ENCODE measurements at places on chromosomes 6 and 20.

DNA sequence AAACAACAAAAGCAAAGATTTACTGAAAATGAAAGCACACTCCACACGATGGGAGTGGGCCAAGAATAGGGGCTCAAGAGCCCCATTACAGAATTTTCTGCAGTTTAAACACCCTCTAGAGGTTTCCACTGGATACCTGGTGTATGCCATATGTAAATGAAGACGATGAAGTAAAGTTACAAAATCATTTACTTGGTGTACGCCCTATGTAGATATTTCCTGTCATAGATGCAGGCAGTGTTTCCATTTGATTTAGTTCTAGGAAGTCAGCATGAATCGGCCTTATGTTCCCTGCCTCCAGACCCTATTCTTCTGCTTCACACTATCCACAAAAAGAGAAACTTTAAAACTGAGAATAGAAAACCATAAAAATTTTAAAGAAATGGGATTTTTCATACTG, 404.4 kb upstream of the GJE1 start:
- DNase-seq: no peak

DNA sequence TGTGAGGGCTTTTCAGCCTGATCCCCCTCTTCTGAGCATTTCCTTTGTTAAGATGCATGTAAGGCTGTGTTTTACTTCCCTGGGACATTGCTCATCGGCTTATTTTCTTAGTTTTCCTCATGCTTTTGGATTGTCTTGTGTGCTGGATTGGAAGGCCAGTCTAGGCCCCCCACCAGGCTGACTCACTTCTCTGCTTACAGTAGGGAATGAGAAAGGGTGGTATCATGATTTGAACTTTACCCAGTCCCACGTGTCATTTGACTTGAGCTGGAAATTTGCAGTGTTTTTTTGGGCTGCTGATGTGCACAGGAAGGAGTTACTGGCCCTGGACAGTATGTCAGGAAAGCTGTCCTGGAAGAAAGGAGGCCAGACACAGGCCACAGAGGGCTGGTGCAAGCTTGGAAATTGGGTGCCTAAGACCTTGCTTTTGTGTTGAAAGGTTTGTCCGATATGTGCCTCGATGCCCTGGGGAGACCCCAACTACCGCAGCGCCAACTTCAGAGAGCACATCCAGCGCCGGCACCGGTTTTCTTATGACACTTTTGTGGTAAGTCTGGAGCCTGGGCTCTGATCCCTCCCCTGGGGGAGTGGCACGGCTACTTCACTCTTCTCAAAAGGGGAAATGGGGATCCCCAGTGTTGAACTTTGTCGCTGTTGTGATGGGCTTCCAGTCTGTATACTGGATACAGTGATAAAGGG, 12.8 kb downstream of the RNF114 start:
- DNase-seq: no peak

- DNase-seq: no peak
Observed at GRCh38 chr6:81890846-81891245, 138.4 kb upstream of the TENT5A start.

- DNase-seq: no peak
Observed at GRCh38 chr6:7685276-7685675, 40.6 kb upstream of the BMP6 start.

GRCh38 chr6:150620244-150620643, 20.6 kb downstream of the PLEKHG1 start:
- DNase-seq: no peak

DNA sequence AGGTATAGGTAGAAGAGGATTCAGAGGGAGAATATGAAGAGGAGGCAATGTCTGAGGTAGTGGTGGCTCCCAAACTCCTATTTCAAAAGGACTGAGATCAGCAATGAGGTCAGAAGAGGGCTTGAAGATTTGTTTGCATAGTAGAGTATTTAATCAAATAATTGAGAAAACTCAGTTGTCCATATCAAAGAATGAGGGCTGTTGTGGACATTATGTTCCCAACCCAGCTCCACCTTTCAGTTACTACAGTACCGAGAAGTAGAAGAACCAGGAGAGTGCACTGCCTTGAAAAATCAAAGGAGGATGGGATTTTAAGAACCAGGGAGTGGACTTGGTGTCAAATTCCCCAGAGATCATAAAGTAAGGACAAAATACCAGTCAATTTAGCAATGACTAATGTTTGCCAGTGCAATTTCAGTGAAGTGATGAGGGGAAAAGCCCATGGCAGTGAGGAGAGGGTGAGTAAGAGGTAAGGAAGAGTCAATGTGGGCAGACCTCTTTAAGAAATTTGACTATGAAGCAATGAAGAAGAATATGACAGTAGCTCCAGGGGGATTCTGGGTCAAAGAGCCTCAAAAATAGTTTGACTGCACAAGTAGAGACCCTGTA, 382.4 kb downstream of the PKHD1 start:
- DNase-seq: no peak

- no peak for DNase-seq
Observed at GRCh38 chr6:125529061-125529460, 220.4 kb upstream of the HEY2 start.

DNA sequence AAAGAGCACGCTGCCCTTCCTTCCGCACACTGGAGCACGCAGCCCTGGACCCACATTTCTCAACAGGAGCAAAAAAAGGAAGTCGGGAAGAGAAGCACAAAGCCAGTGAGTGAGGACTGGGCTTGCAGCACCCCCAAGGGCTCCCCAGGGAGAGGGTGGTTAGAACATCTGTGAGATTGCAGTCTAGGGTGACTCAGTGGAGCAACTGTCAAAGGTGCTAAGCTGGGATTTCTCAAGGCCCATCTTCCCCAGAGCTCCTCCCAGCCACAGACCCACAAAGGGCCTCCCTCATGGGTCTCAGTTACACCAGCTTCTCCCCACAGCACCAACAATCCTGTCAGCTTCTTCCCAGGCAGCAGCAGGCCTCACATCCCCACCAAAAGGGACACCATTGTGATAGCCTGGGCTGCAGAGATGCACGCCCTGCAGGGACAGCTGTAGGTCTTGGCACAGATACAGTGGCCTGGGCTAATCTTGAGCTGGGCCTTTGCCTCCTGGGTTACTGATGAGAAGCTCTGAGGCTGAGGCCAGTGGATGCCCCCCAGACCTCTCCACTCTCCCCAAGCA, 39.6 kb upstream of the CD93 start:
- DNase-seq: peak; percentile 7

- DNase-seq: no peak
Observed at GRCh38 chr6:165873976-165874375, 210.9 kb upstream of the PDE10A start.

- DNase-seq: peak; percentile 44
Observed at GRCh38 chr6:14717307-14717706, 528.6 kb upstream of the JARID2 start.

- no peak for DNase-seq
Observed at GRCh38 chr6:105372849-105373182, 30.1 kb downstream of the PREP start.

- DNase-seq: no peak
Observed at GRCh38 chr20:57212534-57213276, 53.7 kb downstream of the BMP7 start.

DNA sequence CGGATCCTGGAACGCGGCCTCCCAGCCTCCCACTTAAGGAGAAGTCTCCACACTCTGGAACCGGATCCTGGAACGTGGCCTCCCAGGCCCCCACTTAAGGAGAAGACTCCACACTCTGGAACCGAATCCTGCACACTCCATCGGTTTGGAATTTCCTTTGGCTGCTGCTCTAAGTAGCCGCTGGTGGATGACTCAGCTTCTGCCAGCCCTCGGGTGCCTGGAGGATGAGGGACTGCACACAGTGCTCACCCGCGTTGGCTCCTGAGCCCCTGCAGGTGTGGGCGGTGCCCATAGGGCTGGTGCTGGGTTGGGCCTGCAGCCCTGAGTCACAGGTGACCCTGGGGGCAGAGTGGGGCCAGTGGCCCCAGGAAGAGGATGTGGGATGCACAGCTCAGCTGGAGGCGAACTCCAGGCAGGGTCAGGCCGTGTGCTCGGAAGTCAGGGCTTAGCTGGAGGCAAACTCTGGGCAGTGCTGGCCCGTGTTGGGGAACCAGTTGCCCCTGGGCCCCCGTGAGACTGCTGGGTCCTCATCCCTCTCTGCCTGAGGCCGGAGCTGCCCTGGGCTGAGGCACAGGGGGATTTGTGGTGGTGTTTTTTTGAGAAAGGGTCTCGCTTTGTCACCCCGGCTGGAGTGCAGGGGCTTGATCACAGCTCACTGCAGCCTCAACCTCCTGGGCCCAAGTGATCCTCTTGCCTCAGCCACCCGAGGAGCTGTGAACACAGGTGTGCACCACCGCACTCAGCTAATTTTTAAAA, 13.9 kb upstream of the TNFRSF6B start:
- no peak for DNase-seq

GRCh38 chr6:68740828-68741500, 105.9 kb downstream of the ADGRB3 start:
- DNase-seq: no peak

DNA sequence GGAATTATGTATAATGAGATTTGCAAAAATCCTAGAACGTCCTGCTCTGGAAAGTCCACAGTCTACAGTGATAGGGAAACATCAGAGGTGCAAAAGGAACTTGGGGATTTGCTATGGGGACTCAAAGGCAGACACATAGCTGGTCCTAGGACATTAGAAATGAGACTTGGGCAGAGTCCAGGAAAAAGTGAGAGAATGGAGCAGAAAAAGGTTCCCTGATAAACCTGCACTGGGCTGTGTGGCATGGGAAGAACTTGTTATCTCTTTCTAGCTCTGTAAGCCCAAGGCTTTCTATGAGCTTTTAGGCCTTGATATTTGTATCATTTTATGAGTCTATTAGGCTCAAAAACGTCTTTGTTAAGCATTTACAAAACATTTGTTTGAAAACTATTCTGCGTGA, 15.2 kb downstream of the PRND start:
- no peak for DNase-seq

GRCh38 chr6:66961191-66961590, 1254.2 kb upstream of the EYS start:
- no peak for DNase-seq

- no peak for DNase-seq
Observed at GRCh38 chr6:170095273-170095981, 195.5 kb downstream of the DLL1 start.

DNA sequence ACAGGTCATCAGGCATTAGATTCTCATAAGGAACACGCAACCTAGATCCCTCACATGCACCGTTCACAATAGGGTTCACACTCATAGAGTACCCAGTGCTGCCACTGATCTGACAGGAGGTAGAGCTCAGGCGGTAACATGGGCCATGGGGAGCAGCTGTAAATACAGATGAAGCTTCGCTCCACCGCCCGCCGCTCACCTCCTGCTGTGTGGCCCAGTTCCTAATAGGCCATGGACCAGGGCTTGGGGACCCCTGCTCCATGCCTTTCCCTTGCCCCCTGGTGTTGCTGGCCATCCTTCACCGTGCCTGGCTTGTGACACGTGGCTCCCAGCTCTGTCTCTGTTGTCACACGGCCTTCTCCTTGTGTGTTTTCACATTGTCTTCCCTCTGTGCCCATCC, 171.1 kb upstream of the JARID2 start:
- no peak for DNase-seq

GRCh38 chr6:3786141-3786540, 34.6 kb upstream of the PXDC1 start:
- no peak for DNase-seq

- no peak for DNase-seq
Observed at GRCh38 chr6:122569230-122569771, 40.9 kb upstream of the PKIB start.

DNA sequence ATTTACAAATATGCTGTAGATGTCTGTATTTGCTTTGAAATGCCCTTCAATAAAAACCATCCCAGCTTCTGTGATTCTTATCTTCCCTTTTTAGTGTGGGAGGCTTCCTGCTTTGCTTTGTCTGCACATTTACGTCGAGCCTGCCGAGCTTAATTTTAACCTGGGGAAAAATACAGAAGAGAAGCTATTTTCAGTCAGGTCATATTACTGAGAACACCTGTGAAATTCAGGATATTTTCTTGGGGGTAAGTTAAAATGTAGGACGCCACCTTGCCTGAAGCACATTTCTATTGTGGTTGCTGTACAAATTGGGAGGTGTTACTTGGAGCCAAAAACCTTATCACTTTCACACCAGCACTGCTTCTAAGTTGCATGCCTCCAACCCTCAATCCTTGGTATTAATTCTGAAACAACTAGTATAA, 43.6 kb upstream of the FUCA2 start:
- no peak for DNase-seq

DNA sequence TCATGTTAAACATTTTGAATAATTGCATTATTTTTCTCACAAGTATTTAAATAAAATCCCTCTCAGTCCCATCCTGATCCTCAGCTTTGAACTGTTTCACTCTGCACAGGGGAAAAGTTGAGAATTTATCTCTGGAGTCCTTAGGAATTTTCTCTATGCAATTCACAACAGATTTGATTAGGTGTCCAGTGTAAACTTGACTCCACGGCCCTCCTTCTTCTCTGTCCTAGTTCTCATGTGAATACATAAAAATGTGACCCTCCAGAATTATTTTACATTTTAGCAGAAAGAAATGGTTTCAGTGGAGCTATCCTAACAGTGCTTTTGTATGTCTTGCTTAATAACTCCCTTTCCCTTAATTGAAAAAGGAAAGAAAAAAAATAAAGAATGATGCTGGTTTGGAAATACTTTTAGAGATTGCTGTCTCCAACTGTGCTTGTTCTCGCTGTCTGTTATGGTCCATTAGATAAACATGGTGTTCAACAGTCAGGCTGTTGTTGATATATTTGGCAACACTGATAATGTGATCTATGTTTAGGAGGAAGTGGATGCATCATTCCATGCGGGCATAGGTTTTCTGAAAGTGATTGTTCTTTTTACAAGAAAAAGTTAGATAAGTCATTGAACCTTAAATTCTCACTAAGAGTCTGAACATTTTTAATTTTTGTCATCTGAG, 599.4 kb upstream of the CITED2 start:
- no peak for DNase-seq

DNA sequence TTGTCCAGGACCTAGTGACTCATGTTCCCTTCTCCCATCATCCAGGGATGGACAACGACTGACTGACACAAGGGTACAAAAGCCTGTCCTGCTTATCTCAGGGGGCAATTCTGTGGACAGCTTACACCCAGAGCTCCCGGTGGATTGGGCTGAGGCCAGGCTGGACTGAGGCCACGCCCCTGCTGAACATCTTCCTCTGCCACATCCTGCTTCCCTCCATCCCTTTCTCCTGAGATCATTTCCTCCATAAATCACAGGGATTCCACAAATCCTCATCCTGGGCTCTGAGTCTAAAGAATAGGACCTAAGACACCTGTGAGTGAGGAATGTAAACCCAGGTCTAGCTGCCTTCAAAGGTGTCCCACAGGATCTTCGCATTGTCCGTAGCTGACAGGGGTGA, 30.4 kb upstream of the RNF24 start:
- DNase-seq: no peak

DNA sequence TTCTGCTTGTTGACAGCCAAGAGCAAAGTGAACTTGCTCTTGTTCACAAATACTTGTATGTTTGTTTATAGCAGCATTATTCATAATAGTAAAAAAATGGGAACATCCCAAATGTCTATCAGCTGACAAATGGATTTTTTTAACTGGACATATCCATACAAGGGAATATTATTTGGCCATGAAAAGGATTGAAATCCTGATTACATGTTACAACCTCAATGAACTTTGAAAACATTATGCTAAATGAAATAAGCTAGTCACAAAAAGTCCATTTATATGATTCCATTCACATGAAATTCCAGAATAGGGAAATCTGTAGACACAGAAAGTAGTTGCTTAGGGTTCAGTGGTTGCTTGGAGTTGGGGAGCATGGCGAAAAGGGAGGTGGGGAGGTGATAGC, 28.4 kb upstream of the BAG2 start:
- DNase-seq: no peak

- no peak for DNase-seq
Observed at GRCh38 chr6:140462076-140462452, 1087.6 kb upstream of the CITED2 start.
